ENCODE measurements at places on chromosomes 6 and 20.

DNA sequence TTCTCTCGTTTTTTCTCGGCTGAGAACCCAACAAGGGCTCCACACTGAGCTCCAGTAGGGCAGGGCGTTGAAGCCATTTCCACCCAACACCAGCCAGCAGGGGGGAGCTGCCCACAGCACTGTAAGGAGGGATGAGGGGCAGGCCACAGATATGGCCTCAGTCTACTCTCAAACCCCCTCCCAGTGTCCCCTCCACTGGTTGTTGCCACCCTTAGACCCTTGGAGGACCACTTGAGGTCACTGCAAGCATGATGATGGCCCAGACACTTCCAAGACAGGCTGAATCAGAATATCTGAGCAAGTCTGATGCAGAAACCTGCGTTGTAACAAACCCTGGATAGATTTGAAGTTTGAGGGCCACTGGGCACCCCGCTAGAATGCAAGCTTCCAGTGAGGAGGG is 217.0 kb upstream of the CST7 start:
- no peak for DNase-seq

GRCh38 chr6:83707829-83708545 is 914 bp downstream of the SNAP91 start:
- DNase-seq: no peak

DNA sequence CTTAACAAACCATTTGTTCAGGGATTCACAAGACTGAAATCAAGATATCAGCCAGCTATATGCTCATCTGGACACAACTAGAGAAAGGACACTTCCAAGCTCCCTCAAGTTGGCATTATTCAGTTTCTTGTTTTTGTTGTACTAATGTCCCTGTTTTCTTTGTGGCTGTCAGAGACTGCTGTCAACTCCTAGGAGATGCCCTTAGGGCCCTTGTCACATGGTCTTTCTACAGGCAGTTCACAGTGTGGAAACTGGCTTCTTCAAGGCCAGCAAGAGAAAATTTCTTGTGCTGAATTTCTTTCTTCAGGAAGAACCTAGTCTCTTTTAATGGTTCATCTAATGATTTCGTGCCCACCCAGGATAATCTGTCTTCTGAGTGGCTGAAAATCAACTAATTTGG is 677.2 kb upstream of the MAN1A1 start:
- no peak for DNase-seq

GRCh38 chr6:107122748-107123147 is 7.4 kb upstream of the BEND3 start:
- no peak for DNase-seq

GRCh38 chr6:83073615-83074014 is 6.1 kb downstream of the DOP1A start:
- peak; percentile 62 for DNase-seq

DNA sequence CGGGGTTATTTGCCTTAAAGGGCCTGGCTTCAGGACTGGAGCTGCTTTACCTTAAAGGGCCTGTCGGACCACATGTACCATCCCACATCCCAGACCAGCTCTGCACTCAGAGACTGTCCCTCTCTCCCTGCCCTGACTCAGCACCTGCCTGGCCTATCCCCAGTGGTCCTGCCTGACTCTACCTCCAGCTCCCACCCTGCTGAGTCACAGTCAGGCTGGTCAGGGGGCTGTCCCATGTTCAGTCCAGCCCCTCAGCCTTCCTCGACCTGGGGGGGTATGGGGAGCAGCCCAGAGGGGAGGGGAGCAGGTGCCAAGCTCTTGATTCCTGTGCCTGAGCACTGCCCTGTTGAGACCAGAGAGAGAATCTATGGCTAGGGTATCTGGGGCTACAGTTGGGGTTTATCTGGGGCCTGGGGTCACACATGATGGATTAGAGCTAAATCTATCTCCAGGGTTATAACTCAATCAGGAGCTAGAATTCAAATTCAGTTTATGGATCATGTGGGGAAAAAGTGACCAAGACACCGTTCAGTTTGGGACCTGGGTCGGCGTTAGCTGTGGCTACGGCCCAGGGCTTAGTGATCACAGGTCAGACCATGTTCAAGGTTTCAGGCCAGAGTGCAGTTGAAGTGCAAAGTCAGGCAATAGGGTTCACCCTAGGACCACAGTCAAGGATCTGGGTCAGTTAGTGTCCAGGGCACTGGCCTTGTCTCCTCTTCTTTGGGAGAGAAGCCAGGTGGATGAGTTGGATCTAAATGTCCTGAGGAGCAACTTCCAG is 9.4 kb upstream of the TRIB3 start:
- no peak for DNase-seq

GRCh38 chr6:52995913-52996645 is 995 bp upstream of the GSTA4 start:
- DNase-seq: peak; percentile 54

DNA sequence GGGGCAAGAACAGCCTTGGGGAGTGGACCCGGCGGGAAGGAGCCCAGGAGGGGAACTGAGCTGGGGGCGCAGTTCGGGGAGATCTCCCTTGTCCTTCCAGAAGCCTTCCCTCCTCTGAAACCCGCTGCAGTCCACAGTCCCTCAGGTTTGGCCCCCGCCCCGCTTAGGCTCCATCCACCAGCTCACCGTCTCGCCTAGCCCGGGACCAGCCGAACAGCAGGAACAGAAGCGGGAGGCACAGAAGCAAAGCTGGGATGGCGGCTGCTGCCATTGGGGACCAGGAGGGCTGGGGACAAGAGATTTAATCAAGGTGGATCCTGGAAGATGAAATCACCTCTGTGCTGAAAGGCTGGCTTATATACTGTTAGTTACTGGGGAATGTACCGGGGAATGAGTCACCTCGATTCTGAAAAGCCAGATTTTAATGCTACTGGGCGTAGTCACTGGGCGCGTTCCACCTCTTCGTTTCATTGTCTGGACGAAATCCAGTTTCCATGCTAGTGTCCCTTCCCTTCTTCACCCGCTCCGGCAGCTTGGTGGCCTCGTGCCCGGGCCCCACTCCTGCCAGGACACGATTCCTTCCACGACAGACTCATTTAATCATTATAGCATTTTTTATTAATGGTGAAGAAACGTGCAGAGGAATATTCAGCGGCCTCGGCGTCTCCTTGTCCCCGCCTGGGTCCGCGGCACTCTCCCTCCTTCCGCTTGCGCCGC is at the start of gene RAET1L:
TSS of gene RAET1L (minus strand) at position 332 of the 717 bp plus-strand sequence. CDS start at position 271, 61 bp downstream.
- peak; percentile 42 for DNase-seq

DNA sequence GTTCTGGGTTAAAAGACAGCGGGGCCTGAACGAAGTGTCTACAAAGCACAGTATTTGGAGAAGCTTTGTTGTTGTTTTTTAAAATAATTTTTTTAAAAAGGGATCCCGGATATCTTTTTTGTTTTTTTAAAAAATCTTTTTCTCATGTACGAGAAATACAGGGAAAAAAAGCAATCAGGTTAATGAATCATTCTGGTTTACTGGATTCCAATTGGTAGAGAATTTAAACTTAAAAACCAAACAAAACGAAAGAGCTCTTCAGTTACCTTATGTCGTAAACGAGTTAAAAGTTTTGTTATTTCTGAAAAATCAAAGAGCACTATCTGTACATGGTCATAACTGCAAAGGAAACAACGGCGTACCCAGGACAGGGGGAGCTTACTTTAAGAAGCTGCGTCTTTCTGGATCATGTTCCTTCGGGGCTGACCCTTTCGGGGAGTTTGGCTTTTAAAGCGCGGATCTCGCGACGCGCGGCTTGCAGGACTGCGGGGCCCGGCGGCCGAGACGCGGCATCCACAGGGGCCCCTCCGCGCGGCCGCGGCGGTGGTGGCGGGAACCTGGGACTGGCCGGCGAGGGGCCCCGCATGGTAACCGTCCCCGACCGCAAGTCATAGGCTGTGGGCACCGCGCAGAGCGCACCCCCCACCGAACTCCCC is 927 bp downstream of the IL20RA start:
- peak; percentile 19 for DNase-seq

- DNase-seq: no peak
Observed at GRCh38 chr6:97969065-97969464, 686.0 kb upstream of the MMS22L start.

DNA sequence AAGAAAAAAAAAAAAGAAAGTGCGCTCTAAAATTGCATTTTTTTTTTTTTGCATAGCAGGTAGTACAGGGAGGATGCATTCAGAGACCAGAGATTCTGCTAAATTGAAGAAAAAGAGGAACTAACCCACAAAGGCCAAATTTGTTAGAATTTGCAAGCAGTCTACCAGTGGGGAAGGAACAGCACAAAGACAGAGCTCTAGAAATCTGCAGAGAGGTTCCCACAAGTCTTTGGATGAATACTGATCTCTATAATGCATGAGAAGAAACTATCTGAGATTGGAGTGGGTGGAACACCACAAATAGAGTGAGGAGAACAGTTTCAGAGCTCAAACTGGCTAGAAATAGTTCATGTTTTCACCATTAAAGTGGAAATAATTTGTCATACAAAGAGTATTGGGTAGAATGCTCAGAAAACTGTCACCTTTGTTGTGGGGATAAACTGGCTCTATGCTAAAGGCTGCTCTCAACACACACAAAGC is 79.6 kb upstream of the AHI1 start:
- DNase-seq: peak; percentile 4

GRCh38 chr6:168926306-168926705 is 327.3 kb downstream of the THBS2 start:
- no peak for DNase-seq

GRCh38 chr6:154474648-154475428 is 35.6 kb downstream of the CNKSR3 start:
- DNase-seq: peak; percentile 70

- DNase-seq: no peak
Observed at GRCh38 chr20:20887593-20888265, 175.3 kb upstream of the RALGAPA2 start.

DNA sequence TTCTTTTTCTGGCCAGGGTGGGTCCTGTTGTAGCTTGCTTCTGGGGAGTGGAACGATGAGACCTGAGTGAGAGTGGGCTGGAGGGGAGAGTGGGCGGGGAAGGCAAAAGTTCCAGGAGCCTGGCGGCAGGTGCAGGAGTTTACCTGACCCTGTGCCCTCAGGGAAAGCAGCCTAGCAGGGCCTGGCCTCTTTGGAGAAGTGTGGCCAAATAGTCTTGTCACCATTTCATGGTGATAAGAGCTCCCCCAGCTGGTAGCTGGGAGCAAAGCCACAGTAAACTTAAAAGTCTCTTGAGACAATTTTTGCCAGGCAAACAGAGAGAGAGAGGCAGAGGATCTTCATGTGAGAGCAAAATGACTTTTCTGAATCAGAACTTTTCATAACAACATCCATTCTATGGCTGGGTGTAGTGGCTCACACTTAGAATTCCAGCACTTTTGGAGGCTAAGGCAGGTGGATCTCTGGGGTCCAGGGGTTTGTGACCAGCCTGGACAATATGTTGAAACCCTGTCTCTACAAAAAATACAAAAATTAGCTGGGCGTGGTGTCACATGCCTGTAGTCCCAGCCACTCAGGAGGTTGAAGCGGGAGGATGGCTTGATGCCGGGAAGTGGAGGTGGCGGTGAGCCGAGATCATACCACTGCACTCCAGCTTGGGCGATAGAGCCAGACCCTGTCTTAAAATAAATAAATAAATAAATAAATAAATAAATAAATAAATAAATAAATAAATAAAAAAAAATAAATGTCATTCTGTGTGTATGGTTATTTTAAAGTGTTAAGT is 161.8 kb upstream of the SCGN start:
- DNase-seq: peak; percentile 88

GRCh38 chr6:57135885-57136284 is 36.2 kb upstream of the BAG2 start:
- no peak for DNase-seq

DNA sequence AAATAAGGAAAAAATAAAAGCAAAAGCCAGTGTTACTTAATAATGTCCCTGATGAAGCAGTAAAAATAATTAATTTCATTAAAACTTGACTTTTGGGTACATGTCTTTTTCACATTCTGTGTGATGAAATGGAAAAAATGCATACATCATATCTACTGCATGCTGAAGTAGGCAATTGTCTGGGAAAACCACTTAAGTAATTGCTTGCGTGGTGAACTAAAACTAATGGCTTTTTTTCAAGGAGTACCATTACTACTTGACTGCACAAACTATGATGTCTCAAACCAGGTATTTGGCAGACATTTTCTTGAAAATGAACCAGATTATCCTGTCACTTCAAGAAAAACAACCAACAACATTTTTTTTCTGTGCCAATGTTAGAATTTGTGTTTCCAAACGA is 91.3 kb upstream of the AKIRIN2 start:
- DNase-seq: no peak

DNA sequence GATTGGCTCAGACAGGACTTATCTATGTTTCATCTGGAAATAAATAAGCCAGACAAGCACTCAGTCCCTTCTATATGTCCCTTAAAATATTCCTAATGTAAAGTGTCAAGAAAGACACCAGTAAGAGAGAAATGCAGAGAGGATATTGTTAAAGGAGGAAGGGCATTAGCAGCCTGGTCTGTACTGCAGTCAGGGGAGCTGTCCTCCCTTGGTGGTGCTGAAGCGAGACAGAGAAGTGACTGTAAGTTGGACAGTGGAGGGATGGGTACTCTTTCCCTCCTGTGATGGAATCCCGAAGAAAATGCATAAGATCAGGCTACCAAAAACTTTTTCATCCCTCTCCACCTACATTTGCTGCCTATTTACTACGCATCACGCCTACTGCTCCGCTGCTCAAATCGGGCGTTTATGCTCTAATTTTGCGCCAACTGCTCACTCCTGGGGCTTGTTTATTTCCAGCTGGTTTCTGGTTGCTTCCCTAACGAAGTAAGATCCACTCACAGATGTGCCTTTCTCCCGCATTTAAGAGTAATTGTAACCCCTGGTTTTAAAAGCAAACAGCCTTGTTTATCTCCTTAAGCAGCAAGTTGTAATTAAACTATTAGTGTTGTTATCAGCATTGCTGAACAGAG is 35.2 kb downstream of the PHACTR1 start:
- peak; percentile 60 for DNase-seq

GRCh38 chr20:64025826-64026412 is 10.1 kb upstream of the C20orf204 start:
- no peak for DNase-seq

DNA sequence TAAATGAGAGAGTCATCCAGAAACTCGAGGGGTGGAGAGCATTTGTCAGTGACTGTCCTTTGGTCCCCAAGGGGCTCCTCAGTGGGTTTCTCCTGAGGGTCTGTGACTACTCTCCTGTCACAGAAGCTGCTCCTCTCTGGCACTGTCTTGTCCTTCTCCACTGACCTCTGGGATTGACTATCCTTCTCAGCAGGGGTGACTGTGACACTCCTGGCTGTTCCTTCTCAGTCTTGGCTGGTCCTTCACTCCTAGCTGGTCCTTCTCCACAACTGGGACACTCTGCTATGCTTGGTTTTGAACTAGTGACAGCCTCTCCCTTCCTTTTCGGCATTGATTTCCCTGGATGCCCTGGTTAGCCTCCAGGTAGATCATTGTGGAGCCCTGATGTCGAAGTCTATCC is 33.5 kb downstream of the DYNLT1 start:
- DNase-seq: no peak

GRCh38 chr6:140202964-140203515 is 828.6 kb upstream of the CITED2 start:
- no peak for DNase-seq

- DNase-seq: no peak
Observed at GRCh38 chr6:12401200-12401599, 111.0 kb downstream of the EDN1 start.

DNA sequence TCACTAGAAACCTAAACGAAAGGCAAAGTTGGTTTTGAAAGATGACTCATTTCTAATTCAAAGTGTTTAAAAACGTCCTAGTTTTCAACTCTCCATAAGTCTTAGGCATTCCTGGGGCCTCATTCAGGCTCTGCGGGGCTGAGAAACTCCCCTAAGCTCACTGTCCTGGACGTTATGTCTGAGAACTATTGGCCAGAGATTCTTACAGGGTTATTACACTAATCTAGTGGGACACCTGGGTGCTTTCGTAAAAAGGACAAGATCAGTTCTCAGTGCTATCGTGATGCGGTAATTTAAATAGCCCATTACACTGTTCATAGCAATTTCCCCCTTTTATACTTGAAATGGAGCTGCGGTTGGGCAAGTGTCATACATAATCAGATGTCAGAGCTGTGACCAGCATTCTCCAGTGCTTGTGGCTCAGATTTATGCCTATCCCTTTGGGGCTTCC is 280.9 kb downstream of the QKI start:
- no peak for DNase-seq
